Frontal cortex (tissue), 4 donors: ENCODE measurements at places on chromosomes 5 and 9. TPM values are rescaled to one million over a fixed set of nuclear protein-coding genes. Genes with fewer than 3 reads are reported as not detected.

- no peak for DNase-seq
These were observed 25.4 kb downstream of the RAD23B start for GRCh38 chr9:107308461-107308860.

GRCh38 chr9:1538301-1538700 is 476.8 kb upstream of the SMARCA2 start:
- no peak for DNase-seq

DNA sequence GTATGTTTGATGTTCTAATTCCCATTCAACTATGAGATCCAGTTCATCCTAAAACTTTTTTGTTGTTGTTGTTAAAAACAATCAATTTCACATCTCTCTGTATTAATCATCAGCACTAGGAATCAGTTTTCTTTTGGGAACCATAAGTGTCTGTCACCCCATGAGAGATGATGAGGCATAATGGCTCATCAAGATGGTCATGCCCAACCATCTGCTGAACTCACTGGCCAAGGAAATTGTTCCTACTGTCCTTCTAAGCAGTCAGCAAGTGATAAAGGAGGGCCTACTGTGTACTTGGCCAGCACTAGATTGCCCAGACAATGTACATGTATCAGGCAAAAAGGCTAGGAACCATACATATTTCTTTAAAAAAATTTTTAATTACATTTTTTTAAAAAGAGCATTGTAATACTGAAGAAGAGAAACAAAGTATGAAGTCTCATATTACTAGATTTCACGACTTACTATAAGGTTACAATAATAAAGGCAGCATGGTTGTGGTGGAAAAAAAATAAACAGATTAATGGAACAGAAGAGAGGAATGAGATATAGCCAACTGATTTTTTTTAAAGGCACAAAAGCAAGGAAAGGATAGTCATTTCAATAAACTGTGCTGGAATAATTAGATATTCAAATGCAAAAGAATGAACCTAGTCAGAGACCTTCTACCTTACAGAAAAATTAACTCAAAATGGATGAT is 458.3 kb downstream of the SPOCK1 start:
- no peak for DNase-seq

GRCh38 chr5:76329346-76329745 is 73.7 kb upstream of the IQGAP2 start:
- DNase-seq = no peak

DNA sequence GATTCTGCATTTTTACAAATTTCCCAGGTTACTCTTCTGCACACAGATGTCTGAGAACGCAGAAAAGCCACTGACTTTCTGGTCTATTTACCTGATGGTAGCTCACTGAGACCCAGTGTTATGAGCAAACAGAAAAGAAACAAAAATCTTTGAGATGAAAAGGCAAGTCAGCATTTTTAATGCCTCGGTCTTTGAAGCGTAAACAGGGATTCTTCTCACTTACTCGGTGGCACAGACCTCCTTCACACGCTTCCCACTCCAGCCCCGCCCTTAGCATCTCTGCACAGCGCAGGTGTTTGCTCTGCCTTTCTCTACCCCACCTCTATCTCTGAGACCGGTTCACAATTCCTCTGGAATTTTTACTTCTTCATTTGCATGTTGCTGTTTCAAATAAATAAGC is 195.0 kb upstream of the IRX1 start:
- no peak for DNase-seq

DNA sequence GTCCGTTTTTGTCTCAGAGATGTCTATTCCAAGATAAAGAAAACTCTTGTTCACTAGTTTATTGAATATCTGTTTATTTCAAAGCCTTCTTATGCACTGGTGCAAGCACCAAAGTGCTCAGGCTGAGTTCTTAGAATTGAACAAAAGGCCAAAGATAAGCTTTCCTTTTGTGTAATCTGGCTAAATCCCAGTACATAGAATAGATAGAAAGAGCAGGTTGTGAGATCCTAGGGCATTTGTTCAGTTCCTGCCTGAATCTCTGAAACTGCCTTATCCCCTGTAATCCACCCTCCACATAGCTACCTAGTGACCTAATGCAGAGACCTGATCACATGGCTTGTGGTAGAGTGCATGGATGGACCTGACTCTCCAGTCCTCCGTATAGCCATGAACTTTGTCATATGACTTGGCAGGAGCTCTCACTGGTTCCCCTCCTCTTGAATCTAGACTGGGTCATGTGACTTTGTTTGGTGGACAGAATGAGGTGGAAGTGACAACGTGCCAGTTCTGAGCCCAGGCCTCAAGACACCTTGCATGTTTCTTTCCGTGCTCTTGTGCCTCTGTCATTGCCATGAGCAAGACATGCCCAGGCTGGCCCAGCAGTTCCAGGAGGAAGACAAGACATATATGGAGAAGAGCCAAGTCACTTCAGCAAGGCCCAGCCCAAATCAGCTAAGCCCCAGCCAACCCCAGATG is 139.3 kb upstream of the SHB start:
- no peak for DNase-seq

- DNase-seq = no peak
These were observed 2.0 kb downstream of the BASP1 start for GRCh38 chr5:17219469-17219868.

GRCh38 chr5:181040631-181040945 is 522 bp downstream of the BTNL9 start:
- DNase-seq = no peak

GRCh38 chr5:134545070-134545868 is 19.8 kb downstream of the JADE2 start:
- no peak for DNase-seq

DNA sequence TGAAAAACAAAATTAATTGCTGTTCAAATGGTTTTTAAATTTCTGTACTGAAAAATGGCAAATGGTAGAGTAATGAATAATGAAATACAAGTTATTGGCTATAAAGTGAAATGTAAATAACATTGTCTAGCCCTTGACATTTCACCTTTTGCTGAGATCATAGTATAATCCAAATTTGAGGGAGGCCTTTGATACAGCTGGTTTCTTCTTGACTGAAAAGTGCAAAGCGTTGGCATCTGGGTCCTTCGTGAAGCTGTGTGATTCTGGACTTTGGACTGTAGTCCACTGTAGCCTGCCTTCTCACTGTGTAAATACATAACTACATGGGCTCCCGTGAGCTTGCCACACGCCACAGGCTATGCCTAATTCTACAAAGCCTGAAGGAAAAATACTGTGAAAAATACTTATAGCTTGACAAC is 52.3 kb downstream of the ARHGEF28 start:
- DNase-seq = no peak

- peak; percentile 60 for DNase-seq
These were observed 1.3 kb downstream of the NIM1K start for GRCh38 chr5:43193181-43193893.

DNA sequence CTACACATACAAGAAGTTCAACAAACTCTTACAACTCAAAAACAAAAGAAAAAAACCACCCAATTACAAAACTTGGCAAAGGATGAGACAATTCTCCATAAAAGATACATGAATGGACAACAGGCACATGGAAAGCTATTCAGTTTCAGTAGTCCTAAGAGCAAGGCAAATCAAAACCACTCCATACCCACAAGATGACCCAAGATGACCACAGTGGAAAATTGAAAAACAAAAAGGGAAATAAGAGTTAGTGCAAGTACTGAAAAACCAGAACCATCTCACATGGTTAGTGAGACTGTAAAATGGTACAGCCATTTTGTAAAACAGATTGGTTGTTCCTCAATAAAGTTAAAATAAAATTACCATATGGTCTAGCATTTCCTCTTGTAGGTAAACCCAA is 287.1 kb upstream of the CDH9 start:
- DNase-seq = no peak

- DNase-seq = no peak
These were observed 46.0 kb downstream of the ADAMTS19 start for GRCh38 chr5:129506086-129506485.

- DNase-seq = no peak
These were observed 35.7 kb upstream of the PLIN2 start for GRCh38 chr9:19162956-19163355.

DNA sequence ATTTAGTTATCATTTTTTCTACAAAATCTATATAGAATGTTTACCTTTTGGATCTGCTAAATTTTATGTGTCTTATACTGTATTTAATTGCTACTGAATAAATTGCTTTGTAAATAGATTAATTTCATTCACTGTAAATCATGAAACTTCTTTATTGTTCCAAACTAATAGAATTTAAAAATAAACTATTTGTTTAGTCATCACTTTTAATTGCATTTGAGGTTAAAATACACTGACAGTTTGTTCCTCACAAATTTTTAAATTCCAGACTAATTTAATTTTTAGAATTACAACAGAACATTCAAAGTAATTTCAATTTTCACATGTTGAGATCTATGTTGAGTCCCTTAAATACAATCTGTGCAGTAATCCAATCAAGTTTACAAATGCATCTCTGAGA is 1633.2 kb upstream of the NUDT12 start:
- DNase-seq = no peak

DNA sequence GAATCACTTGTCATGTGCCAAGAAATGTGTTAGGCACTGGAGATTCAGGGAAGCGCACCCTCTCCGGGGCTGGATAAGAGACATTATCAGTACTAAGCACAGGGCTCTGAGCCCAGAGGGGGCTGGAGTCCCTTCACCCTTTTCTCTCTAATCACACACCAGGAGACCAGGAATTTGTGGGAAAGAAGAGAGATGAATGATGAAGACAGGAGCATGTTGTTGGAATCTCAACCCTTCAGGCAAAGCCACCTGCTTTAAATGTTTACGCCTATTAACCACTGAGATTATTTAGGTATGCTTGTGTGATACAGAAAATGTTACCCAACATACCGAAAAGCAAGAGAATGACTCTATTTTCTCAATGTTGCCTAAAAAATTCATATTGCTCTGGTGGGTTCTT is 119.8 kb downstream of the ENTREP1 start:
- no peak for DNase-seq

DNA sequence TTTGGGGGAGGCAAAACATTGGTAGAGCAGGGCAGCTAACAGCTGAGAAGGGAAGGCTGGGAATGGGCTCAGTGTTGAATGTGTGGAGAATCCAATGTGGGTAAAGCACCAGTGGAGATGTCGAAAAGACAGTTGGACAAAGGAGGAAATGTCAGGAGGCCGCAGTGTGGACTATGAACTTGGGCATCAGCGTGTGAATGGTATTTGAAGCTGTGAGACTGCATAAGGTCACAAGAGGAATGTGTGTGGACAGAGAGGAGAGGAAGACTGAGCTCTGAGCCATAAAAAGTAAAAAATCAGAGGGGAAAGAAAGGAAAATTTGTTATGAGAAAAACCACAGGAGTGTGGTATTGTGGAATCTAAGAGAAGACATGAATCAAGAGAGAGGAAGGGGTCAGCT is 99.4 kb upstream of the ADAMTS16 start:
- DNase-seq = no peak

GRCh38 chr9:120875195-120875565 is 1.8 kb downstream of the PHF19 start:
- DNase-seq = no peak

GRCh38 chr5:73007051-73007450 is 51.2 kb downstream of the FCHO2 start:
- DNase-seq = no peak

DNA sequence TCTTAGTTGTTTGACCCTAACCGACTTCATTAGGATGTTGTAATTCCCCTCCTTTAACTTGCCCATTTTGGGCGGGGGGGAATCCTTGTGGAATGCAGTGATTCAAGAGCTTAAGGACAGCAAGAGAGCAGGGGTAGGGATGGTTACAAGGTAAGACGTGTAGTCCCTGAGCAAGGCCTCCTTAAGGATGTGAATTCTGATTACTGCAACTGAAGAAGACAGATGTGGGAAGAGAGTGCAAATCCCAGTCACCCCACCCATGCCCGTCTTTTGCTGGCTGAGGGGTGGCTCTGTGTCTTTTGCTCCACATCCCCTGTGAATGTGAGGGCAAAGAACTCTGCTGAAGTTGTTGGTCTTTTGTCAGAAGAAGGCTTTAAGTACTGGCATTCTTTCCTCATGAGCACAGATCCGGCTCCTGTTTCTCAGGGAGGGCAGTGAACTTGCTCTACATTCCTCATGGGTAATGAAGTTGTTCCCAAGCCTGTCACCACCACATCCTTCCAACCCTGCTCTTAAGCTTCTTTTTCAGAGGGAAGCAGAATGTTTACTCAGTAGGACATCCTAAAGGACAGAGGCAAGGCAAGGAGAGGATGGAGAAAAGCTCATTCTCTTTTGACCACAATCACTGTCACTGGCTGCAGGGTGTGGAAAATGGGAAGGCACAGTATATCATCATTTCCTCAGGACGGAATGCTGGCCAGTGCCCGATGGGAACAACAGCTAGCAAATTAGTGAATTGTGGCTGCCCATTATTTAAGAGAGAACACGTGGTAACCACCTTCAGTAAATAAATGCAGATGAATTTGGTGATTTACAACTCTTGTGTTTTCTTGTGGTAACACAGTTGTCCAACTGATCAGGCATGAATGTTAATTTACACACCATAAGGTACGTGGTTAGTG is 61.5 kb downstream of the RAI14 start:
- DNase-seq = no peak

- DNase-seq = no peak
These were observed 33.5 kb upstream of the CKS2 start for GRCh38 chr9:89277454-89277853.

GRCh38 chr5:80607832-80608231 is 37.8 kb upstream of the ANKRD34B start:
- DNase-seq = no peak

GRCh38 chr9:3903906-3904305 is 378.1 kb upstream of the RFX3 start:
- no peak for DNase-seq

GRCh38 chr5:119878712-119879111 is 249.4 kb downstream of the FAM170A start:
- DNase-seq = no peak

- DNase-seq = no peak
These were observed 115.3 kb downstream of the PSD2 start for GRCh38 chr5:139910901-139911300.

- no peak for DNase-seq
These were observed 28.4 kb downstream of the RFX3 start for GRCh38 chr9:3497401-3497800.

GRCh38 chr5:173925449-173926071 is 37.4 kb downstream of the CPEB4 start:
- no peak for DNase-seq

- no peak for DNase-seq
These were observed 1.4 kb downstream of the NCS1 start for GRCh38 chr9:130173666-130173983.

Gene DNAI1
- 1.2 TPM for total RNA-seq

Gene CSF1R
- total RNA-seq = 5.3 TPM

Gene FBXW11
- 159 TPM for total RNA-seq

Gene GABRP
- not detected for total RNA-seq

Gene PCDHB2
- total RNA-seq = 13.0 TPM

Gene MXD3
- total RNA-seq = 3.7 TPM

Gene NR5A1
- total RNA-seq = not detected

Gene LCN10
- total RNA-seq = not detected

Gene CARTPT
- total RNA-seq = 2.9 TPM

Gene ATP10B
- total RNA-seq = 2.4 TPM

Gene SPATA31D4
- not detected for total RNA-seq
